ENCODE measurements at places on chromosomes 1 and 21.

GRCh38 chr1:66312271-66312990 is 221.5 kb upstream of the SGIP1 start:
- DNase-seq: no peak

- no peak for DNase-seq
Observed at GRCh38 chr1:52913014-52913413, 8.5 kb downstream of the ECHDC2 start.

- DNase-seq: no peak
Observed at GRCh38 chr1:59104191-59104760, 192.6 kb upstream of the FGGY start.

GRCh38 chr1:246638941-246639655 is 72.8 kb downstream of the CNST start:
- no peak for DNase-seq

DNA sequence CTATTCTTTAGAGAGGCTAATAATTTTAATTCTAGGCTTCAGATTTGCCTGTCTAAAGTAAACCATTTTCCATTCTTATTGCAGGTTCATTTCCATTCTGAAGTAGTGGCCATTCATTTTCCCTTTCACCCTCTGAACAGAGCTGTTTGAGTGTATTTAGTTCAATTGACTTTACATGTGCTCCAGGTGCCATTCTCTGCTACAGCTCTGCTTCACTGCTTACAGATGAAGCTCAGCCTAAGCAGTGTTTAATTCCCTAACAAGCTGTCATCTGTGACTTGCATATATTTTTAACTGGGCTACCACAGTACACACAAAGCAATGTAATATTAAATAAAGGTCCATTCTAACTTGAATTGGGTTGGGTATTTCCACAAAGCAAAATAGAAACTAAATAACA is 1031.6 kb downstream of the KCNT2 start:
- DNase-seq: no peak

GRCh38 chr21:39037807-39038405 is 145.3 kb downstream of the PSMG1 start:
- DNase-seq: no peak

GRCh38 chr1:156743367-156744302 is 2.7 kb upstream of the MRPL24 start:
- no peak for DNase-seq

DNA sequence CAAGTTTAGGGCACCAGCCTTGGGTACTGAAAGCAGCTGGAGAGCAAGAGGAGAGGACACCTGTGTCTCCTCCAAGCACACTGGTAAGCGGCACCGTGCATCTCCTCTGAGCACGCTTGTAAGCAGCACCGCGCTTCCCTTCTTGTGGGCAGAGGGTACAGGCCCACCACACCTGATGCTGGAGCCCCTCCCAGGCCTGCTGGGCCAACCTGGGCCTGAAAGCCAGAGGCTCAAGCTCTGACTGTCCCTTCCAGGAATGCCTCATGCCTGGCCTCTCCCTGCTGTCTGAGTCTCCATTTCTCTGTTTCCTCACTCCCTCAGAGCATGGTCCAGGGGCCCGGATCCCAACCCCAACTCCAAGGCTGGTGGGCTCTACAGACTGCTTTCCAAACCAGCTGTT is 25.9 kb downstream of the DMBX1 start:
- no peak for DNase-seq

DNA sequence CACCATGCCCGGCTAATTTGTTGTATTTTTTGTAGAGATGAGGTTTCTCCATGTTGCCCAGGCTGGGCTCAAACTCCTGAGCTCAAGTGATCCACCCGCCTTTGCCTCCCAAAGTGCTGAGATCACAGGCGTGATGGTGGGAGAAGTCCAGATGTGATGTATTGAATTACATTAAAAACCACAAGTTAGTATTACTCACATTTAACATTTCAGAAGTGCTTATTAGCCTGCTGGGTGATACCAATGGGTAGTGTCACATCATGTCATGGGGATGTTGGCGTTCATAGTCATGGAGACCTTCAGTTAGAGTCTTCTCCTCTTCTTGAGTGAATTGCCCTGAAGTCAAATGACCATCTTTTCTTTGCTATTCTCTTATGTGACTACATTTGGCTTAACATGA is 63.6 kb upstream of the VAMP3 start:
- DNase-seq: no peak

GRCh38 chr21:45551316-45551715 is 9.1 kb upstream of the SLC19A1 start:
- DNase-seq: no peak

DNA sequence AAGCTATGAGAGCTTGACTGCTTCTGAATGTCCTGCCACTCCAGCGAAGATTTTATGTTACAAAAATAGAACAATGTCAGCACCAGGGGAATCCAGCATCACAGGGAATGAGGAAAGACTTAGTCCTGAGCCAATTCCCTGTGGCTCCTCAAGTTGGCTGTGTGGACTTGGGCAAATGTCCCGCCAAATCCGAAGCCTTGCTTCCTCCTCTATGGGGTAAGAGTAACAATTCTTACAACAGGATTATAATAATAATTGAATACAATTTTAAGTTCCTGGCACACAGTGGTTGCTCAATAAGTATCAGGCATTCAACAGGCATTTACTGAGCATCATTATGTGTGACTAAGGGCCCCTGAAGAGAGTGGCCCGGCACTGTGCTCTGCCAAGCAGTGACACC is 44.4 kb downstream of the STPG1 start:
- DNase-seq: no peak

GRCh38 chr1:33712186-33712585 is 151.7 kb upstream of the HMGB4 start:
- DNase-seq: no peak

GRCh38 chr1:17140279-17140678 is 21.0 kb upstream of the PADI2 start:
- no peak for DNase-seq

GRCh38 chr1:1083416-1084371 is 9.6 kb upstream of the RNF223 start:
- DNase-seq: no peak

DNA sequence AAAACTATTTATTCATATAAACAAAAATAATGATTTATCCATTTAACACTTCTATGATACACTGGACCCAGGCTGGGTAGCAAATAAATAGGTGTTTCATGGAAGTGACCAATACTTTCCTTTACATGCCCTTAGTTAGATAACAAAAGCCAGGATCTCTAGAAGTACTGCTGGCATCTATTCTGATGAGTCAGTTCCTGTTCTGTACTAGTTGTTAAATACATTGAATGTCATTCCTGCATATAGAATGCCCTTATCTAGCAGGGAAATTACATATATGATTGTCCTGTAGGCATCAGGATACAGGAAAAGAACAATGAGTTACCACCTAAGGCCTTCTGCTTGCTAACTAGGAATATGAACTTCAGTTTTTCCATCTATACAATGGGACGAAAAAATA is 130.8 kb downstream of the HFM1 start:
- DNase-seq: no peak

DNA sequence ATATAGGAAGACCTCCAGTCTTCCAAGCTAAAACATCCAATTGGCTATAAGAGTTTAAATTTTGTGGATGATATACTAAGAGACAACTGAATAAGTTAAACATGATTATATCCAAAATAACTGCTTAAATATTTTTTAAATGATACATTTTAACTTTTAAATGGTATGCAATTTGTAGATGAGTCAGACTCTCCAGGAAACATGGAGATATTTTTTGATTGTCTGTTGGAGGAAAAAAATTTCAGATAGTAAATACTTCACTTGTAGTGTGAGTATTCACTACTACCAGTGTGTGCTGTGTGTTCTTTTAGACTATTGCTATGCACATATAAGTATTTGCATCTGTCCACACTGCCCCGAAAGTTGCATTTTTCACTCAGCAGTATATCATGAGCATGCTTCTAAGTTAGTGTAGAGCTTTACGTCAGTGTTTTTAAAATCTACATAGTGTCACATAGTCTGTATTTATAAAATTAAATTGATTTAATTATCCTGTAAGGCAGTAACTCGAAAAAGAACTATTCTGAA is 91.1 kb downstream of the USP25 start:
- DNase-seq: no peak

GRCh38 chr1:100377590-100378361 is 25.5 kb downstream of the CDC14A start:
- DNase-seq: no peak

DNA sequence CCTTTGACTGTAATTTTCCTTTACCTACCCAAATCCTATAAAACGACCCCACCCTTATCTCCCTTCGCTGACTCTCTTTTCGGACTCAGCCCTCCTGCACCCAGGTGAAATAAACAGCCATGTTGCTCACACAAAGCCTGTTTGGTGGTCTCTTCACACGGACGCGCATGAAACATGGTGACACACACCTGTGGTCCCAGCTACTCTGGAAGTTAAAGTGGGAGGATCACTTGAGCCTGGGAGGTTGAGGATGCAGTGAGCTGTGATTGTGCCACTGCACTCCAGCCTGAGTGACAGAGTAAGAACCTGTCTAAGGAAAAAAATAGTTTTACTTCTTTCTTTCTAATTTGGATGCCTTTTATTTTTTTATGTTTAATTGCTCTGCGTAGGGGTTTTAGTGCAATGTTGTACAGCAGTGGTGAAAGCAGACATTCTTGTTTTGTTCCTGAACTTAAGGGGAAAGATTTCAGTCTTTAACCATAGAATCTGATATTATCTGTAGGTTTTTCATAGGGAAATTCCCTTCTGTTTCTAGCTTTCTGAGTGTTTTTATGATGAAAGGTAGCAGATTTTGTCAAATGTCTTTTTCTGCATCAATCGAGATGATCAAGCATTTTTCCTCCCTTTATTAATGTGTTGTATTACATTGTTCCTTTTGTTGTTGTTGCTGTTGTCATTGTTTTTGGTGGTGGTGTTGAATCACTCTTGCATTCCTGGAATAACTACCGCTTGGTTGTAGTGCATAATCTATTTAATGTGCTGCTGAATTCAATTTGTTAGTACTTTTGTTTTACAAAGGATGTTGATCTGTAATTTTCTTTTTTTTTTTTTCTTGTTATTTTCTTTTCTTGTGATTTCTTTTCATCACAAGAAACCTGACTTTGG is 497.4 kb downstream of the DISC1 start:
- DNase-seq: no peak

GRCh38 chr1:155186067-155186793 is 12.6 kb downstream of the TRIM46 start:
- DNase-seq: no peak

DNA sequence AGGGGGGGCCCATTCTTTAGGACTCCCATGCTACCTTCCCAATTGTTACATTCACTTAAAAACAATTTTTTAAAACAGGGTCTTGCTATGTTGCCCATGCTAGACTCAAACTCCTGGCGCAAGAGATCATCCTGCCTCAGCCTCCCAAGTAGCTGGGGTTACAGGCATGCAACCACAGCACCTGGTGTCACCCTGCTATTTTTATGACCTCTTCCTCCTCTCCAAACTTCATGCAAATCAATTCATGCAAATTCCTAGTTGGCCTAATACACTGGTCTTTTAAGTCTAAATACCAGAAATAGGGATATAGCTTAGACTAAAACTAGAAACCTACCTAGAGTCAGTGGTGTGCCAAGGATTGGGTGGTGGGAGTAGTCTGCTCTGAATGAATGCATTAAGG is 30.1 kb downstream of the CDKN2C start:
- no peak for DNase-seq

DNA sequence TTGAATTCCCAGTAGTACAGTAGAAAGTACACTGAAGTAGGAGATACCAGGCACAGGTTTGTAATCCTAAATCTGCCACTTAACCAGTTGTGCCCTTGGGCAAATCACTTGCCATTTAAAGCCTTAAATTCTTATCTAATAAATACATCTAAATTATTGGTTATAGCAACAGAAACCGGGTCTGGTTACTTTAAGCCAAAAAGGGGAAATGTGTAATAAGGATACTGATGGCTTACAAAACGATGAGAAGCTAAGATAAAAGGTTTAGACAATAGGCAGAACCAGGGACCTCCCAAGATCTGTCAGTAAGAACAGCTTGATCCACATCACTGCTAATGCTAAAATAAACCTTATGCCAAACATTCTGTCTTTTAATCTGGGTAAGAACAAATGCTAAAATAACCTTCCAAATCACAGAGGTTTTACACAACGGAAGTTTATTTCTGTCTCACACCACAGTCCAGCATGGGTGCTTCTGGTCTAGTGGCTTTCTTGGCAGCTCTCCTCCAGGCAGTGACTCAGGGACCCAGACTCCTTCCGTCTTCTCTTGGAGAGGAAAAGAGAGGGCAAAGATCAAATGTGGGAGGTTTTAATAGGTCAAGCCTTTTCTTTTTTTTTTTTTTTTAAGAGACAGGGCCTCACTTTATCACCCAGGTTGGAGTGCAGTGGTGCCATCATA is 16.5 kb upstream of the ZMYM1 start:
- DNase-seq: no peak

DNA sequence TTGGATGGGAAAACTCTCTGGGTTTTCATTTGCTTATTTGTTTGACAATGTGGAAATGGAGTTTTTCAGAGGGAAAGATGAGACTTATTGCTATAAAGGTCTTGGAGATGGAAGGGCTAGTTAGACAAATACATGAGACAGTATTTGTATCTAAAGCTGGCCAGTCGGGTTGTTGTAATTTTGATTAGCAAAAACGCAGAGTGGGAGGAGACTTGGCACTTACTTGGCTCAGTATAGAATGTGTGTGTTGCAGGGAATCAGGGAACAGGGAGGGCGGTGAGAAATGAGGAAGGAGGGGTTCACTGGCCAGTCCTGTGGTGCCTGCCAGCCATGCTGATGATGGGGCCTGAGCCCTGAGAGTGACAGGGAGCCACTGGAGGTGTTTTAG is 6.0 kb upstream of the FOXE3 start:
- no peak for DNase-seq

DNA sequence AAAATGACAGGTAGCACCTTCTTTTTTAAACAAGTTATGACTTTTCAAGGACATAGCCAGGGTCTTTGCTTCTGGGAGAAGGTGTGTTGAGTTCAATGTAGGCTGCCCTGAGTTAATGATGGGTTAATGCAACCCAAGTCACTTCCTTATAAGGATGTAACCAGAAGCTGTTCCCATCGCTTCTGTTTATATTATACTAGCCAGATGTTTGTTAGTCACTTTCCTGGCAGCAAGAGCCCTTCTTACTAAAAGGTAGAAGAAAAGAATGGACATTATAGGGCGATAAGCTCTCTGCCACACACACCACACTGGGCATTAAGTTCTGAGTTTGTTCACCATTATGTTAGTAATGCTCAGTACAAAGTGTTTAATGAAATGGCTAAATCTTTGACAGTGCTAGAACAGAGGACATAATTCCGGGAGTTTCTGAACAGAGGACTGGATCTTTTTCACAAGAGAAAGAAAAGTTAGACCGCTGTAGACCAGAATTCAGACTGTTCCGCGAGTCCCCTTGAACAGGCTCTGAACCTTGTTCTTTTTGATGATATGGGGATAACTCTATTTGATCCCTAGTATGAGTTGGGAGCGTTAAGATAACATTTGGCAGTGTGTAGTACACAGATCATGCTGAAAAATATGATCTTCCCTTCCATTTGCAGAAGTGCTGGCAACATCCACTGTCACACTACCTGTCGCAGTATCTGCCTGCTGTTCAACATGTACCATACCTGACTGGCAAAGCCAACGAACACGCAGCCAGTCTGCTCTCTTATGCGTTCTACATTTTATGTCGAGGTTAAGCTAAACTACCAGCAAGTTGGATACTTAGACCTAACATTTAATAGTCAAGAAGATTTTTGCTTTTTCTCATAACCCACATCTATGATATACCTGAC is 41.0 kb downstream of the DEGS1 start:
- DNase-seq: no peak

GRCh38 chr1:177897998-177898654 is 71.7 kb downstream of the SEC16B start:
- no peak for DNase-seq

- DNase-seq: no peak
Observed at GRCh38 chr1:32580348-32581017, 41.3 kb downstream of the ZBTB8A start.

GRCh38 chr1:204479387-204480136 is 15.0 kb downstream of the PIK3C2B start:
- DNase-seq: no peak

All from GM19239 (cell line).